Stimulated activated CD8-positive, alpha-beta memory T cell treated with anti-CD3 and anti-CD28 coated beads, Interleukin-2, amount 100 ng/mL, for 1 hour (primary cell): ENCODE measurements at places on chromosomes 5 and 9.

GRCh38 chr5:99621772-99622681 is 693.2 kb upstream of the CHD1 start:
- DNase-seq, result no peak

GRCh38 chr5:81794226-81794625 is 43.3 kb upstream of the SSBP2 start:
- no peak for DNase-seq

GRCh38 chr9:20292002-20292401 is 330.3 kb downstream of the MLLT3 start:
- DNase-seq, result no peak

DNA sequence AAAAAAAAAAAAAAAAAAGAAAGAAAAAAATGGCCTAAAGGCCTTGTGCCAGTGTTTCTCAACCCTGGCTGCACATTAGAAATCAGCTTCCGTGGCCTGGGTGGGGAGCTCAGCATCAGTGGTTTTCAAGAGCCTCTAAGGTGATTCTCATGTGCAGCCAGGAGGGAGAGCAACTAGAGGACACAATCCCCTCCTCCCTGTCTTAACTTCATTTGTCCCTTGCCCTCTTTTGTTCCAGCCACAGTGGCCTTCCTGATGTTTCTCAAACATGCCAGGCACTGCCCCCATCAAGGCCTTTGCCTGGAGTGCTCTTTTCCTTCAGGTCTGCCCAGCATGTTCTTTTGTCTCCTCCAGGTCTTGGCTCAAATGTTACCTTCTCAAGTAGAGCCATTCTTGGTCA is 42.4 kb downstream of the HOMER1 start:
- no peak for DNase-seq

DNA sequence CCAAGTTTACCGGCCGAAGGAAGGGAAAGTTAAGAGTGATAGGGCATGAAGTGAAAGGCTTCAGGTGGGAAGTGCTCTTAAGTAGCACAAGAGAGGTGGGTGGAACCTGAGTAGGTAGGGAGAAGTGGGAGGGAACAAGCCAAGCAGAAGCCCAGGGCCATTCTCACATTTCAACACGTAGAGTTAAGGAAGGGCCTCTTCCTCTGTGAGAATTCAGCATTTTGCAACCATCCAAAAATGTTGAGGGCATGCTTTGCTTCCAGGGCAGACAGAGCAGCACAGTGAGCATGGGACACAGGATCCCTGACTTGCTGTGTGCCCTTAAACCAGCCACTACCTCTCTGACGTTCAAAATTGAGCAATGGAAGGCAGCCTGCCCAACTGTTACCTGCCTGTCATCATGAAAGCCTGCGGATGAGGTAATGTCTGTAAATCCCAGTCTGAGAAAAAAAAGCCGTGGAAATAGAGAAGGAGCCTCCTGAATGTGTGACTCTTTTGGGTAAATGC is 3.3 kb downstream of the CYFIP2 start:
- DNase-seq, result no peak

DNA sequence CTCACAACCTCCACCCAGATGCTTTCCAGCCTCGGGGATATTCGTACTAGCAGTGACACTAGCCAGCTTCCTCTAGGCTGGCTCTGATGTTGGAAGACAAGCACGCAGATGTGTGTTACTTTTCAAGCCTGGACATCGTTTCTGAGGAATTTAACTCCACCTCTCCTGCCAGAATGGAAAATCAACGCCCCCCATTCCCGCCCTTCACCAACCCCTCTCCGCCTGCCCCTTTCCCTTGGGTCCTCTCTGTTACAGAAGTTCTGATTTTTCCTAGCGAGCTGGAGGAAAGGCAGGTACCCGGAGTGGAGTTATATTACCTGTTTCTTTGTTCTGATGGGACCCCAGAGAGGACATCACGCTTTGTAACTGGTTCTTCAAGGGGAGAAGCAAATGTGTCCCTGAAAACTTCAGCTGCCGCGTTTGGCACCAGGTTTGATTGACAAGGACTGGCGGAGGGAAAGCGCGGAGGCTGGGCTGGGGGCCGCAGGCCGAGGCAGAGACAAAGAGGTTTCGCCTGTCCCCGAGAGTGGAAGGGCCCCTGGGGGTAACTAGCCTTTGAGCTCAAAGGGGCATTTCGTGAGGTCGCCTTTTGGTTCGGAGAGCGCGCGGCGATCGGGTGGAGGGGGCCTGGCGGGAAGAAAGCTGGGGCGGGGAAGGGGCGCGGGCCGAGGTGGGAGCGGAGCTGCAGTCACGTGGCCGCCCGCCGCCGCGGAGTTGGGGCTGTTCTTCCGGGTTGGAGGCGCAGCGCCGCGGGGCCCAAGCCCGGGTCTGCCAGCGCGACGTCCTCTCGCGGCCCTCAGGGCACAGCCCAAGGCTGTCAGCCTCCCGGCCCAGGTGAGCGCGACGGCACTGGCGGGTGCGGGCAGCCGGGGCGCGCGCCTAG is at the start of gene NNT:
Gene NNT (plus strand): TSS at position 720 of the 883 bp plus-strand sequence. CDS start 6,016 bp downstream, outside the sequence.
- peak; percentile 63 for DNase-seq

- DNase-seq, result no peak
These were observed 9.7 kb downstream of the LECT2 start for GRCh38 chr5:135944967-135945560.

GRCh38 chr5:125558466-125558865 is 812.0 kb upstream of the ZNF608 start:
- no peak for DNase-seq

DNA sequence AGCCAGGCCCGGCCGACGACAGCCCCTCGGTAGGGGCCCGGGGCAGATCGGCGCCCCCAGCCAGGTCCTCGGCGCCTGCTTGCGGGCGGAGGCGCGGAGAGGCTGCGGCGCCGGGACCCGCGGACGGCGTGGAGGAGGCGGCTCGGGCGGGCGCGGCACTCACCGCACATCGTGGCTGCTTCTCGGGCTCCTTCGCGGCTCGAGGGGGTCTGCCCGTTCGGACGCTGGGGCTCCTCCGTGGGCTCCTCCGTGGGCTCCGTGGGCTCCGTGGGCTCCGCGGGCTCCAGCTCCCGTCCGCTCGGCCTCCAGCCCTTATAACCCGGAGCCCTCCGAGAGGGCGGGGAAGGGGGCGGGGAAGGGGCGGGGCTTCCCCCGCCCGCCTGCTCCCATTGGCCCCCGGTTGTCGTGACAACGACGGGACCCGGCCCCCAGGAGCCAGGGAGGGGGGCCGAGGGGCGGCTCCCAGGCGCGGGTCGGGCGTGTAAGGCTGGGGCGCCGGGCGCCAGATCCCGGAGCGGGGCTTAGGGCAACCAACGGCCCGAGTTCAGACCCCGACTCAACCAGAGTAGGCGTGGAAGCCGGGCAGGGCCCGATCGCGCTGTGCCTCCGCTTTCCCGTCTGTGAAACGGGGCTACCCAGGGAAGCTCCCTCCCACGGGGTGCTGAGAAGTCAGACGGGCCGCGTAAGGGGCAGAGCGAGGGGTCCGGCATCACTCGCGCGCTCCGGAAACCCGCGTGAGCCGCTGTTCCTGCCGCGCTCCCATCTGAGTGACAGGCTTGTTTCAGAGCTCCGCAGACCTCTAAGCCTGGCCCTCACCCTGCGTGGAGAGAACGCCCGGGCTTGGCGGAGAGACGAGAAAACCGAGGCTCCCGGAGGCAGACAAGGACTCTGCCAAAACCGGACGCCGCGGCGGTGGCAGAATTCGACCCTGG is at the start of gene GFPT2:
Gene GFPT2 (minus strand): TSS at position 289 of the 932 bp plus-strand sequence. CDS start 119 bp downstream, at position 170.
- DNase-seq, result peak; percentile 57

- no peak for DNase-seq
These were observed 396.5 kb upstream of the TNC start for GRCh38 chr9:115514454-115514853.

DNA sequence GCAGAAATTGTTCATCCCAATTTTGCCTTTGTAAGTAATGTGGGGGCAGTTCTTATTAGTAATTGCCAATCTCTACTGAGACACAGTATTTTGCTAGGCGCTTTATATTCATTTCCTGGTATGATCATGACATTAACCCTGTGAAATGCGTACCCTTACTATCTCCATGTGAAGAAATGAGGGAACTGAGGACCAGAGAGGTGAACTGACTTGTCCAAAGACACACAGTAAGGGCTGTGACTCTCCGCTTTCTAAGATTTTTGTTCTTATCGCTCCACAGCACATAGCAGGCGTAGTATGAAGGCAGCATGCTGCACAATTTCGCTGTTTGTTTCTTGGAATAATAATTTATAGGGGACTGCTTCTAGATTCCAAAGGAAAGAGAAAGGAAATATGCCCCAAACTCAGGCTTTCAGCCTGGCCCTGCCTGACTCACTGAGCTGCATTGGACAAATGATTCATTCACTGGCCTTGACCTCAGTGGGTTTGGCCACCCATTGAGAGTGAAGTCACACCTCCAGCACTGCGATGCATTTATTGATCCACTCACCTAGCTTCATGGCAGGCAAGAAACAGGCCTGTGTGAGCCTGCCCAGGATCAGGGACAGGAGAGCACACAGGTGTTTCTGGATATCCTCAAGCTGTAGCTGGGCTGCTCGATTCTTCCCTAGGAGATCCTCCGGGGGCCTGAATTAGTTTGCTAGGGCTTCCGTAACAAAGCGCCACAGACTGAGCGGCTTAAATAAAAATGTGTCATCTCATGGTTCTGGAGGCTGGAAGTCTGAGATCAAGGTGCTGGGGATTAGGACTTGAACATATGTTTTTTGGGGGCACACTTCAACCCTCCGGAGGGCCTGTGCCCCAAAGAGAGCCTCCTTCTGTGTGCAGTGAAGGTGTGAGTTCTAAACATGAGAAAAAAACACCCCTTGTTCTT is 7.2 kb upstream of the DUSP1 start:
- DNase-seq, result no peak

GRCh38 chr9:110801426-110801825 is 132.8 kb downstream of the MUSK start:
- no peak for DNase-seq

DNA sequence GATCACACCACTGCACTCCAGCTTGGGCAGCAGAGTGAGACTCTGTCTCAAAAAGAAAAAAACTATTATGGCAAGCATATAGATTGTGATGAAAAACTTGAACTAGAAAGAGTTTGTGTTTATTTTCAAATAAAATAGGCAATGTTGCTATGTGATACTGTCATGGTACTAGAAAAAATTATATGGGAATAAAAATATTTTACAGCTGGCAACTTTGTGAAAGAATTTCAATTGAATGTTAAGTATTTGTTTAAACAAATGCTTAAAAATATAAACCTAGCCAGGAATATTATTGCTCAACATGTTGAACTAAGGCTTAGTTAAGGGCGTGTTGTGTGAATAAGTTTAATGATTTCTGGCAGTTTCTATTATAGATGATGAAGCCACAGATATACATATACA is 31.7 kb downstream of the HSDL2 start:
- no peak for DNase-seq

GRCh38 chr5:5792106-5792505 is 369.6 kb downstream of the ICE1 start:
- DNase-seq, result no peak

DNA sequence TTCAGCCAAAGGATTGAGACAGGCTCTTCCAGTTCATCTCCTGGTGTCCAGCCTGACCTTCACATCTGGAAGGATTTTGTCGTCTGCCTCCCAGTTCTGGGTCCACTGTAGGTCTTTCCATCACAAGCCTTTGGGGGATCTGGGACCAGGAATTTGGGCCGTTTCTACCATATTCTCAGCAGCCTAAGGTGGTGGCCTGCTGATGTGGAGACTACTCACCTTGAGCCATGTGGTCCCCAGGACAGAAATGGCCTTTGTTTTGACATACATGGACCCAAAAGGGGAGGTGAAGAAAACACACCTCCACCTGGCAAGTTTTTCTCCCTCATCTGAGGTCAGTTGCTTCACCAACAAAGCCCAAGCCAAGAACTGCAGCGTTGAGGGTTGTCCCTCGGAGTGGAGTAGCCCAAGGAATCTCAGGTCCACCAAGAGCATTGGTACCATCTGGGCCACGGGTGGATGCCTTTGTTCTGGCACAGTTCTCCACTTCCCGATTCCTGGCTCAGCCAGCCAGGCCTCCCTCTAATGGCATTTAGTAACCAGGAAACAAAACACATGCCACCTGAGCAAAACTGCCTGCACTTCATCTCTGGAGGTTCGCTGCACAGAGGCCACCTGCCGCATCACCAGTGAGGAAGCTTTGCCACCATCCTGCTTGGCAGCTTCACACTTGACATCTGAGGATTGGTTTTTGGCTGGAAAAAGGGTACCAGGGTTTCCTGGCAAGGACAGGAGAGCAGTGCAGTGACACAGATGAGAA is 24.7 kb downstream of the AMBP start:
- DNase-seq, result no peak

- no peak for DNase-seq
These were observed 87.7 kb downstream of the ACER2 start for GRCh38 chr9:19496321-19497050.

- DNase-seq, result no peak
These were observed 369.0 kb downstream of the CAAP1 start for GRCh38 chr9:26523577-26523976.

DNA sequence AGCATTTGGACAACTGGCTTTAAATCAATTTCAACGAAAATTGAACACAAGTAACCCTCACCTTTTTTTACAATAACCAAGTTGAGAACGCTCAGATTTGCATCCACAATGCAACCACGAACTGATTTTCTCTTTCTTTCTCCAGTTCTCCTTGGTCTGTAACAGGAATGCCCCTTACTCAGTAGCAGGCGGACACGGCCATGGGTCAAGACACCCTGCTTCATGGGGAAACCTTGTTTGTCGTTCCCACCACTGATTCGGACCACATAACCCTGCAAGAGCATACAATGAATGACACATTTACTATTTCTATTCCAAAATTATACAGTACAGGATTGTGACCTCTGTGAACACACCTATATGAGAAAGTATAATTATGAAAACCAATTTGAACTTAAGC is 1.4 kb downstream of the RPS6 start:
- DNase-seq, result no peak

- no peak for DNase-seq
These were observed 50.0 kb upstream of the GLIS3 start for GRCh38 chr9:4349816-4350418.

GRCh38 chr9:137650259-137650658 is 31.5 kb downstream of the EHMT1 start:
- DNase-seq, result no peak

DNA sequence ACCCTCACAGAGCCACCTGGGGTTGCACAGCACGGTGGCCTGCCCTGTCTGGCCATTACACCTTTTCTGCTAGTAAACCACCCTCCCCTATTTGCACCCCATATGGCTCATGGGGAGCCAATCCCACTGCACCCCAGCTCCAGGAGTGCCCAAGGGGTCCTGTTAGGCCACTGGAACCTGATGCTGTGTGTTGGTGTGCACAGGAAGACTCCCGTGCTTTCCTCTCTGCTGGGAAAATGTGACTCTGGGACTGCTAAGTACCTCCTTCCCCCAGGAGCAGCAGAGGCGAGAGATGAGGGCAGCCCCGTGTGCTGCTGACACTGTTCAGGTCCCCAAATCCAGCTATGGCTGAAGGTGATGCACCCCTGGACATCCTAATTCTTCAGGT is 126.3 kb downstream of the ADAMTS2 start:
- DNase-seq, result no peak

- no peak for DNase-seq
These were observed 213.1 kb downstream of the RFK start for GRCh38 chr9:76181020-76181641.
